ENCODE measurements at places on chromosomes 5 and 9.

DNA sequence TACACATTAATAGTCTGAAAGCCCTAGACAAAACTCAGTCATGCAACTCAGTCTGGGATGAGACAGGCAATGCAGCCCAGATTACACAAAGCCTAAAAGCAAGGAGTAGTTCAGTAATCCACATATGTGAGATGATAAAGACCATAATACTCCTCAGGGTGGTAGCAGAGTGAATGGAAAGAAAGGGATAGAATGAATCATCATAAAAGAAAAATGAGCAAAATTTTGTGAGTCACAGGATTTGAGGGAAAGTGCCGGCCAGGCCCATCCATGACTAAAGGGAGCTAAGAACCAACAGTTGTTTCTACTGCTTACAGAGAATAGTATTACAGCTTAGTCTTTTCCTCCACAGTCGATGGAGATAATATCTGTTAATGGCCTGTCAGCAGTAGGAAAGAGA is 90.0 kb upstream of the POU5F2 start:
- DNase-seq = no peak

DNA sequence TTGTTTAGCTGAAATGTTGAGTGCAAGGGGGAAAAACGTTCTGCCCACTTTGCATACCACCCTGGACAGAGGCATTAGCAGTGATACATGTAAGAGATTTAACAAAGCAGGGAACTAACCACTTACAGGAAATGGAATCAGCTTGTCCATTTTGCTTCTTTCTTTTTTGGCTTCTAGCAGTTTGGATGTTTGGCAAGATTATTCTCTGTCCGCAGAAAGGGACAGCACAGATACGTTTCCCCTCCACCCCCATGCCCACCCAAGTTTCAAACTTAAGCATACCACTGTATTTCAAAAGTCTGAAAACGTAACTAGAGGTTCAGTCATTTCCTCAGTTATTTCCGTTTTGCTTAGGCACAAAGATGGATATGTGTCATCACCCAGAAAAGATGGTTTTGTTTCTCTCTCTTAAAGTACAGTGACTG is 118.4 kb downstream of the GDNF start:
- no peak for DNase-seq

- no peak for DNase-seq
Observed at GRCh38 chr9:86126998-86127972, 27.9 kb upstream of the GOLM1 start.

DNA sequence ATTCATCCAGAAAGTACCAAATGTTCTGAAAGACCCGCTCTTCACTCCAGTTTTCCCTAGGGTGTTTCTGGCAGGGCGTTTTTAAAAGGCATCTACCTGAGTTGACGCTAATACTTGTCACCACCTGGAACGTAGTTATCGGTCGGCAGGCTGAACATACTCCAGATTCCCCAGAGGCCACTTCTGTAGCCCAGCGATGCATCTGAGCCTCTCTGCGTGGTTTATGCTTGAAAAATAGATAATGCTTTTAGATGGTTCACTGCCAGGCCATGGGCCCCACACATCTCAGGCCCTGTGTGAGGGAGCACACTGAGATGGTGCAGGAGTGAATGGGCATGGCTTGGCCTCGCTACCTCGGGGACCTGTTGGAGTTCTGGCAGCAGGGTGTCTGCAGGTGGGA is 33.0 kb upstream of the NCS1 start:
- DNase-seq = no peak

DNA sequence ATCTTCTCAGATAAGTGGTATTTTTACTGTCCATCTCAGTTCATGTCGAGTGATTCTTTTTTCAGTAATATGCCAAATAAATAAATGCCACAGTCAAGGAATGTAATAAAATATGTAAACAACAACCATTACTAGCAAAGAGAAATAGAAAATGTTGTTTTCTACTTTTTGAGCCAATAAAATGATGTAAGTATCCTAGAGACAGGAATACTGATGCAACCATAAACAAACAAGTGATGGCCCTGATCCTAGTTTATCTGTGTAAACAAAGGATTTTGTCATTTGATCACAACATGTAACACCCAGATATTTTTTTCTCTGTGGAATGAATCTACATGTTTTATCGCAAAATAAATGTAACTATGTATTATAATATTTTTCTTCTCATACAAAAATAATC is 1852.8 kb downstream of the EFNA5 start:
- DNase-seq = no peak

- DNase-seq = no peak
Observed at GRCh38 chr5:172582940-172583339, 58.1 kb upstream of the NEURL1B start.

DNA sequence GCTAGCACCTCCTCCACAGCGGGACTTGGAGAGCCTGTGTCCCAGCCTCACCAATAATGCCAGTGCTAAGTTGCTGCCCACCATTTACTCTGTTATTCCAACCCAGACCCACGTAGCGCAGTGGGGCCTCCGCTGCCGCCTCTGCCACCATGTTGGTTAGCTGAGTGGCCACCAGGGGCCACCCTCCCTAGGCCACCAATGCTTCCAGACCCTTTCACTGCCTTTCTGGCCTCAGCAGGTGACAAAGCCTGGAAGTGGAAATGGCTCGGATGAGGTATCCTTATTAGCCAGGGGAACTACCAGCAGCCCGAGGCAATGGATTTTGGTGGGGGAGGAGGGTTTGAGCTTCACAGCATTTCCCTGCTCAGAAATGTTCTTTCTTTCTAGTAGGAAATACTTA is 110.1 kb downstream of the OSTF1 start:
- DNase-seq = no peak

DNA sequence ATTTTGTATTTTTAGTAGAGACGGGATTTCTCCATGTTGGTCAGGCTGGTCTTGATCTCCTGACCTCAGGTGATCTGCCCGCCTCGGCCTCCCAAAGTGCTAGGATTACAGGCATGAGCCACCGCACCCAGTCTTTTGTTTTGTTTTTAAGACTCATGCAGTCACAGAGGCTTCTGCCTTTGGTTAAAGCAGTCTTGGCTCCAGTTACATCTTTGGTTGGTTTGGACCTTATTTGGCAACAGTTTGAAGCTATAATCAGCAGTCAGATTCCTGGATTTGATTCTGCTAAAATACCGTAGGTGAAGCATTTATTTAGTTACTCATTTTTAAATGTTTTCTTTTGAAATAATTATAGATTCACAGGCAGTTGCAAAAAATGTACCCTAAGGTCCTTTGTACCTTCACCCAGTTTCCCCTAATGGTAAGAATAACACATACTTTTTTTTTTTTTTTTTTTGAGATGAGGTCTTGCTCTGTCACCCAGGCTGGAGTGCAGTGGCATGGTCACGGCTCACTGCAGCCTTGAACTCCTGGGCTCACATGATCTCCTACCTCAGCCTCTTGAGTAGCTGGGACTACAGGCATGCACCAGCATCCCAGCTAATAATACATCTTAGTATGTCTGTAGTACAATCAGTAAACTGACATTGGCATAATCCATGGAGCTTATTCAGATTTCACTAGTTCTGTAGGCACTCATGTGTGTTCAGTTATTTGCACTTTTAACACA is 15.7 kb downstream of the USP20 start:
- no peak for DNase-seq

DNA sequence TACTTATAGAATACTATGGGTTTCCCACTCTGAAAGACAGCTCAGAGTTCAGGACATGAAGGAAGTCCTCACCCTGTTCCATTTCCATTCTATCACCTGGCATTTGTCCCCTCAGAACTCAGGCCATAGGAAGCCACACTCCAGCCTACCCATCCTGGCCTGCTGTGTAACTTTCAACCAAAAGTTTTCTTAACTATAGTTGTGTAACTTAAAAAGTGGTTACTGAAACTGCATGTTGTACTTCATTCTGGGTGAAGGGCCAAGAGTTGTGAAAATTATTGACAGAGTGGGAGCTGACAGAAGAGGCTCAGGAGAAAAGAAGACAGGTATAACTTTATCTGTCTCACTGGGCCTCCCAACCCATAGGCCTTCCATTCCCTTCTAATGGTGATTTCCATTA is 212.5 kb downstream of the RAB3C start:
- DNase-seq = no peak

DNA sequence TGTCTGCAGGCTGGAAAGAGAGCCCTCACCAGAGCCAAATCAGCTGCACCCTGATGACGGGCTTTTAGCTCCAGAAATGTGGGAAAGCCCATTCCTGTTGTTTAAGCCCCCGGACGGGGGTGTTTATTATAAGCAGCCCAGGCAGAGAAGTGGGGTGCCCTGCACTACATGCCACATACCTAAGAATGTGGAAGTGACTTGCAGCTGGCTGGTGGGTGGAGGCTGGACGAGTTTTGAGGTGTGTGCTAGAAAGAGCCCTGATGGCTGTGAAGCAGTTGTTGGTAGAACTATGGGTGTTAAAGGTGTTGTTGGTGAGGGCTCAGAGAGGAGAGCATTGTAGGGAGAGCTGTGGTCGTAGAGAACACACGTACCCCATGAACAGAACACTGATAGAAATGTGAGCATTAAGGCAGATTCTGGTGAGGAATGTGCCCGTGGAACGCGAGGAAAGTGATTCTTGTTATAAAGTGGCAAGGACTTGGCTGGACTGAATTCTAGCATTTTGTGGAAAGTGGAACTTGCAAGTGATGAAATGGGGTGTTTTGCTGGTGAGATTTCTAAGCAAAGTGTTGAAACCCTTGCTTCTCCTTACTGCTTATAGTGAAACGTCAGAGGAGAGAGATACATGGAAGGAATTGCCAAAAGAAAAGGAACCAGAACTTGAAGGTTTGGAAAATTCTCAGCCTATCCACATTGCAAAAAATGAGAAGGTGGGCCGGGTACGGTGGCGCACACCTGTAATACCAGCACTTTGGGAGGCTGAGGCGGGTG is 38.9 kb downstream of the AHRR start:
- no peak for DNase-seq

GRCh38 chr9:110303133-110303532 is 34.5 kb downstream of the TXNDC8 start:
- no peak for DNase-seq

GRCh38 chr9:70049236-70049635 is 5.6 kb downstream of the MAMDC2 start:
- no peak for DNase-seq

DNA sequence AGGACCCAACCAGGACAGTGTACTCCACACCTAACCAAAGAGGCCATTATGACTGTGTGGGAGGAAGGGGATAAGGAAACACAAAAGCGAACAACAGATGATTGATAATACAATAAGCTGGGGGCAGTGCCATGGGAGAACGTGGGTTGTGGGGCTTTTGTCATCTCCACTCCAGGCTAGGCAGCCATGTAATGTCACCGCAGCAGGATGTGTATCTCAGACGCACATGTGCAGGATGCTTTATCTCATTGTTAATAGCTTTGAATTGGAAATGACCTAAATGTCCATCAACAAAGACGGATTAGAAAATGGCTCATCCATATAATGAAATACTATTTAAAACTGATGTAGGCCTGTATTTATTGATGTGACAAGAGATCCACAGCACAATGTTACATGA is 51.0 kb downstream of the EPB41L4B start:
- DNase-seq = no peak

DNA sequence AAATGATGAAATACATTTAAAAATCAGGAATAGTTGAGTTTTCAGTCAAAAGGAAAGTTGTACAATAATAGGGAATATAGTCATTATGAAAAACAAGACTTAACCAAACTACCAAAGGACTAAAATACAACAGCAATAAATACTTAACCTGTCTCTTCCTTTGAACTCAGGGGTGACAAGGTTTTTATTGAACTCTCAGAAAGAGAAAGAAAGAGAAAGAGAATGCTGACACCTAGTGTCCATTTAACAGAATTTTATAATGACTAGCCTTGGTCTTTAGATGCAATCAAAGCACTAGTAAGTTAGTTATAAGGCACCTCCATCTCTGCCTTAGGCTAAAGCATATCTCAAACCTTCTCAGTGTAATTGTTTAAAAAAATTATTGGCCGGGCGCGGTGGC is 47.5 kb downstream of the UIMC1 start:
- peak; percentile 49 for DNase-seq

DNA sequence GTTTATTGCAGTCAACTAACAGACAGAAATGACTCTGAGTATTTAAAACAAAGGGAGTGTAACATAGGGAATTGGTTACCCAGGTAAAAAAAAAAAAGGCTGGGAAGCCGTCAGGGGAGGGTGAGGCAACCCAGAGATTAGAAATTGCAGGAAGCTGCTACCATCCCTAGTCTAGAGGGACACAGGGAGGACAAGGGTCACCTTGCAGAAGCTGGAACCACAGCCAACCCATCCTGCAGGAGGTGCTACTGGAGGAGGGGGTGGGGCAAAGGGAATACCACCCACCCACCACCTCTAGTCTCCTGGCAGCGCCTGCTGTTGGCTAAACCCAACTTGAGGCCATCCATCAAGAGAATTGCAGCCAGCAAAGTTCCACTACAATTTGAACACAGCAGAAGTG is 6.5 kb downstream of the CAST start:
- DNase-seq = no peak

- DNase-seq = no peak
Observed at GRCh38 chr5:73822278-73822988, 196.4 kb downstream of the ARHGEF28 start.

GRCh38 chr5:171610686-171611085 is 174.9 kb upstream of the SMIM23 start:
- no peak for DNase-seq

GRCh38 chr5:134626369-134627014 is 6.1 kb downstream of the SAR1B start:
- no peak for DNase-seq

DNA sequence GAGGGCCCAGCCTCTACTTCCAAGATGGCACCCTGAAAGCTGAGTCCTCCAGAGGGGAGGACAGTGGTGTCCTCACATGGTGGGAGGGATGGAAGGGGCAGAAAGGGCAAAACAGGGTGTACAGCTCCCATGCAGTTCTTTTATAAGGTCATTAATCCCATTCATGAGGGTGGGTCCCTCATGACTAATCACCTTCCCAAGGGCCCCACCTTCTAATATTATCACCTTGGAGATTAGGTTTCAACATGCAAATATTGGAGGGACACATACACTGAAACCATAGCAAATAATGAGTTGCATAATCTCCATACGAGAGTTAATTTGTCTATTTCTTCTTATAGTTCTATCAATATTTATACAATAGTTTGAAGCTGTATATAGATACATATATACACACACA is 5.8 kb upstream of the ZBTB43 start:
- DNase-seq = no peak

DNA sequence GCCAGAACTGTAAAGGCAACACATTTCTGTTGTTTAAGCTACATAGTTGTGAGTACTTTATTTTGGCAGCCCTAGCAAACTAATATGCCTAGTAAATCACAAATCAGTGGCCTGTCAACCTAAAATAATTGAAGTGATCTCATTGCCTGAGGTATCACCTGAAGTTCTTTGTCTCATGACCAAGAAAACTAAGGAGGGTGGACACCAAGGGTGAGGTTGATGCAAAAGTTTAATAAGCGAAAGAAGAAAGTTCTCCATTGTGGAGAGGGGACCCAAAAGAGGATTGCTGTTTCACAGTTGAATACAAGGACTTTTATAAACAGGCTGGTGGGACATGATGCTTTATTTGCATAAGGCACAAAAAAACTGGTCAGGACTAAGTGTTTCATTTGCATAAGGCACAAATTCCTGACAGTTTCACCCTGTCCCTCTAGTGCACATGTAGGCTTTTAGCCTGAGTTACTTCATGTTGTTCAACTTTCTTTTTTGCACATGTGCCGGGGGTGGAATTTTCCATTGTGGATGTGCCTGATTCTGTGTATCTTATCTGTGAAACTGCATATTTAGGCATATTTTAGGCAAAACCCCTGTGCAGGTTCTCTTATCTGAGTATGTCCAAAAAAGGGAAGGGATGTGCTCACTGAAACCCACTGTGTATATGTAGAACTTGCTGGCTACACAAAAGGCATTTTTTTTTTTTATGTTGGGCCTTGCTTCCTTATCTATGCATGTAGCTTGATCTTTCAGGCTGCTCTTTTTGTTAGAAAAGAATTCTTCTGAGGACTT is 108.6 kb upstream of the RAI14 start:
- DNase-seq = no peak

All from CD4-positive, alpha-beta T cell treated with Interferon alpha-2 for 1 hour (primary cell).